ENCODE measurements at places on chromosomes 16 and 17.

GRCh38 chr16:49674351-49674851 lies 181.5 kb downstream of the ZNF423 start:
- no peak for DNase-seq

DNA sequence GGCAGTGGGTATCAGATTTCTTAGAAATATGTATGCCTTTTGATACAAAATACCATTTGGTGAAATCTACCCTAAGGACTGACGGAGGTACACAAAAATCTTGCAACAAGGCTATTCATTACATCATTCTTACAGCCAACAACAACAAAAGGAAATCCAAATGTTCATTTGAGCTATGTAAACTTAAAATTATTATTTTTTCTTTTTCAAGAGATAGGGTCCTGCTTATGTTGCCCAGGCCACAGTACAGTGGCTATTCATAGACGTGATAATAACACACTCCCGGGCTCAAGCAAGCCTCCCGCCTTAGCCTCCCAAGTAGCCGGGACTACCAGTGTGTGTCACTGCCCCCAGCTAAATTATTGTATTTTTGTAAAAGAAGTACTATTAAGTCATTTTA lies 9.0 kb downstream of the SRR start:
- DNase-seq = no peak

DNA sequence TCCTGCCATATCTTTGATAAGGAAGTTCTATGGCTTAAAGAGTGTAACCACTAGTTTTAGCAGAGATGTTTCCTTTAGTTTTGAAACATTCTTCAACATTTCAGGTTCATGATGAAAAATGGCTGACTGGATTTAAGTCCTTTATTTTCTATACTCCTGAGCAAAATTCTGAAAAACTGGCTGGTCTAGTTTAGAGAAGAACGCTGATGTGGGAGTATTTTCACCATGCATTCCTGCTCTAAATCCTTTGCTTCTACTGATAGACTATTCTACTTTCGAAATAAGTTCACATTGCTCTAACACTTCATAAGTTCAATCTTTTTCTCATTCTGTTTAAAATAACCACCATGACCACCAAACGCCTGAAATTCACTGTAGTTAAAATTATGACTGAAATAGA lies 281.9 kb downstream of the FTO start:
- DNase-seq = no peak

- DNase-seq = no peak
Observed at GRCh38 chr17:81256616-81257015, 17.5 kb downstream of the NDUFAF8 start.

GRCh38 chr16:50925758-50926357 lies 184.0 kb downstream of the CYLD start:
- DNase-seq = no peak

- DNase-seq = no peak
Observed at GRCh38 chr16:89402962-89403361, 87.4 kb downstream of the ANKRD11 start.

DNA sequence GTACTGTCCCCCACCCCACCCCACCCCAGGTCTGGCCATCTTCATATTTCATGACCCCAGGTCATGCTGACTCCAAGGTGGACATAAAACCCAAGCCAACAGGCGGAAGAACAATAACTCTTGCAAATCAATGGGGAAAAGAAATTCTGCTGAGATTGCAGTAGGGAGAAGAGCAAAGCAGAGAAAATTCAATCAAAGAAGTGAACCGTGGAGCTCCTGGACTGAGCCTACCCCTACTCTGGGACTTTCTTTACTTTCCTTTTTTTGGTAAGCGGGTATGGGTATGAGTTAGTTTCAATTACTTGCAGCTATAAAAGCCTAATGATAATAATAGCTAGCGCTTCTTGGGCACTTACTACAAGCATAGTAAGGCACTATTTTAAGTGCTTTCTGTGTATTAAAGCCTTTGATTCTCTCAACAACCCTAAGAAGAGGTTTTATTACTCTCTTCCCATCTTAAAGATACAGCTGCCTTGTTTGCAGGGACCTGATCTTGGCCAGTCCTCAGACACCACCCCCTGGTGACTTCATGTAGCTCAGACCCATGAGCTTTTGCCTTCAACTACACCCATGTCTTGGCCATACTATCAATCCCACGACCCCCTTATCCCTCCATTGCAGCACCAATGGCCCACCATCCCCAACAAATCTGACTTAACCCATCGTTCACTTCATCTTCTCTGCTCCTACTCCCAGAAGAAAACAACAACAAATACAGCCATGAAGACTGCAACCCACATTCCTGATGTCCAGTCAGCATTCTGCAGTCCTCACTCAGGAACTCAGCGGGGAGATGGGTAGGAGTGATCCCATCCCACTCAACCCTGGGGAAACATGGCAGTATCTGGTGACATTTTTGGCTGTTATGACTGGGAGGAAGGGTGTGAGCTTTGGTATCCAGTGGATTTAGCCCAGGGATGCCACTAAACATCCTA lies 4.4 kb downstream of the GGA2 start:
- DNase-seq = no peak

DNA sequence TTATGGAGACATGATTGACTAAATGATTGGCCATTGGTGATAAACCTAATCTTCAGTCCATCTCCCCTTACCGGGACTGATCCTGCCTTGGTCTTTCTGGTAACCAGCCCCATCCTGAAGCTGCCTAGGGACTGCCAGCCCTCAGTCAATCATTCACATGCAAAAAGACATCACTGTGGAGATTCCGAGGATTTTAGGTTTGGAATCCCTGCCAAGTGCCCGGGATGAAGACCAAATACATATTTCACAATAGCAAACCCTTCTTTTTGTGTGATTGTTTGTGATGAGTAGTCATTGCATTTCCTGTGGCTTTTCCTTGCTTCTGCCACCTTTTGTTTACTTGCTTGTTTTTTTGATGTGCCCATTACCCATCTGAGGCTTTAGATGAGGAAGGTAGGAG lies 44.0 kb downstream of the EPN2 start:
- DNase-seq = no peak

GRCh38 chr16:78230832-78231231 lies 131.4 kb downstream of the WWOX start:
- DNase-seq = no peak

- no peak for DNase-seq
Observed at GRCh38 chr16:56300242-56300623, 108.9 kb downstream of the GNAO1 start.

DNA sequence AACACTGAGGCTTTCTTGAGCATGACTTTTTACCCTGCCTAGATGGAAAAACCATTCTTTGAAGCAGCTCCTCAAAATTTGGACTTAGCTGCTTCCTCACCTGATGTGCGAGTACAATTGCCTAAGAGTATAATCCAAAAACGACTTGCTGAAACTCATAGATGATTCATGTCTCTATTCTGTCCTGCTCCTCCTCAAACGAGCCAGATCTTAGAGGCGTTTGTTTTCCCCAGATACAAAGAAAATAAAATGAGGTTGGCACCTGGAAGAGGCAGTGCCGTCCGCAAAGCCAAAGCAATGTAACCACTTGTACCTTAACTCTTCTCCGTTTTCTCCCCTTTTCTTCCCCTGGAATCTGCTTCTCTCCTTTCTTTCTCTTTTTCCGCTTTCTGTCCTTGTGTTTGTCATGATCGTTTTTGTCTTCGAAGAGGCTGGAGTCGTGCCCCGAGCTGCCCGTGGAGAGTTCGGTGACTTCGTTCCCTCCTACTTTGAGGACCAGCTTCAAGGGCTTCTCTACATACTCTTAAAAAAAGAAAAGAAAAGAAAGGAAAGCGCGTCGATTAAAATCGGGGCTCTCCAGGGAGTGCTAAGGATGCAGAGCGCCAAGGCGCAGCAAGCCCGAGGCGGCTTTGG lies 895 bp downstream of the BRD7 start:
- DNase-seq = no peak

DNA sequence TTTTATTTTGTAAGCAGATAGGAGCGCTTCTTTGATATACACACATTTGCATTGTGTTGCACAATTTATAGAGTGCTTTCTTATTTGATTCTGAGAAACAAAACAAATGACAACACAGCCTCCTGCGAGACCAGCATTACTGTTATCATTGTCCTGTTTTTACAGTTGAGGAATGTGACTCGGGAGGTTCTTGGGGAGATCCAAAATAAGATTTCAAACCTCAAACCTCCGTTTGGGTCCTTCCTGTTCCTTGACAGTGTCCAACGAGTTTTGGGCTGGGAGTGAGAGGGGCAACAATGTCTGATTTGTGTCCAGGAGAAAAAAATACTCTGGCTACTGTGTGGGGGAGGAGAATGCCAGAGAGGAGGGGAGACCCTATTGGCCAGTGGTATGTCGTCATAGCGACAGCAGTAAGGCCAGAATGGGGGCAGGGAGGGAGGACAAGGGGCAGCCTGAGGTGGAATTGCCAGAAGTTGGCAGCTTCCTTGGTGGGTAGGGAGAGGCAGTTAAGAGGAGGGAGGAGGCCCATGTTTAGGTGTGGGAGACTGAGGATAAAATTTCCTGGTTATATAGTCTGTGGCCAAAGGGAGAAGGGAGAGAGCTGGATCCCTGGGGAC lies 45.5 kb downstream of the TMEM132E start:
- no peak for DNase-seq

- DNase-seq = no peak
Observed at GRCh38 chr17:48993951-48994350, 3.2 kb upstream of the IGF2BP1 start.

DNA sequence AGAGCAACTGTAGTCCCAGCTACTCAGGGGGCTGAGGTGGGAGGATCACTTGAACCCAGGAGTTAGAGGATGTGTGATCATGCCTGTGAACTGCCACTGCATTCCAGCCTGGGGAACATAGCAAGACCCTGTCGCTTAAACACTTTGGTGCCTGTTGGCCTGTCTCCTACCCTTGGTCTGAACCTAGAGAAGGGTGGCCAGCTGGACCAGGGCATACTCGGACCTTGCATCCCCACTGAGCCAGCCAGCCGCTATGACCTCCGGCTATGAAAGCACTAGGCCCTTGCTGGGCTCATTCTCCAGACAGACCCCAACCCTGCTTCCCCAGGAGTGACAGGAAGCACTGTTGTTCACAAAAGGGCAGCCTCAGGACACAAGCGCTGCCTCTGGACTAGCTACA lies 4.6 kb downstream of the IFT20 start:
- DNase-seq = no peak

DNA sequence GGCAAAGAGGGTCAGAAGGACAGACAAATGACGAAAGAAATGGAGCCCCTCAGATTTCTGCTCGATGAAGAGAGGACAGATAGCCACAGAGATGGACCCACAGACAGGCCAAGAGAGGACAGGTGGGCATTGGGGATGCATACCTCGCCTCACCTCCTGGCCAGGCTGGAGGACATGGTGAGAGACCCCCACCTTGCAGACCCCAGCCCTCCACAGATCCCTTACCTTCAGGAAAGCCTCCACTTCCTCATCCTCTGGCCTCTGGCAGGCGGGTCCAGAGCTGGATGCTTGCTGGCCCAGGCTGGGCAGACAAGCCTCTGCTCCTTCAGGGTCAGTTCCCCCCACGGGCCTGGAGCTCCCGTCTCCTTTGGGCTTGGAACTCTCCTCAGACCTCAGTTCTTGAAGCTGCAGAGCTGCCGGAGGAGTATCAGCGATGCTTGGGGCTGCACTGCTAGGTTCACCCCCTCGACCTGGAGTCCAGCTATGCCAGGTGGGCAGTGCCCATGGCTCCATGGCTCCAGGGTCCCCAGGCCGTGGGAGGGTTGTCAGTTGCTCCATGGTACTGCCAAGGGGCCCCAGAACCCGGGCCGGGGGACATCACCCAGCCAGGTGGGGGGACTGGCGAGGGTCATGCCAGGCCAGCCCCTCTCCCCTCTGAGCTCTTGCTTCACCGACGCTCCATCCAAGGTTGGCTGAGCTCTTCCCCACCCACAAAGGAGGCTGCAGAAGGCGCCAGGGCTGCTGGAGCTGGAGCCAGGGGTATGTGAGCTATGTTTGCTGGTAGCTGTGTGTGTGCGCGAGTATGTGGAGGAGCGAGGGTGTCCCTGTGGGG lies 1.0 kb downstream of the TSPOAP1 start:
- DNase-seq = no peak

- no peak for DNase-seq
Observed at GRCh38 chr16:50369133-50369804, 481 bp upstream of the BRD7 start.

- no peak for DNase-seq
Observed at GRCh38 chr17:65332779-65333178, 195.6 kb downstream of the RGS9 start.

- no peak for DNase-seq
Observed at GRCh38 chr17:6306820-6307219, 128.1 kb downstream of the AIPL1 start.

GRCh38 chr16:9124908-9125584 lies 33.6 kb downstream of the HAPSTR1 start:
- DNase-seq = no peak

- no peak for DNase-seq
Observed at GRCh38 chr16:77594799-77595596, 127.3 kb upstream of the NUDT7 start.

- peak; percentile 6 for DNase-seq
Observed at GRCh38 chr17:28118362-28118761, 75.9 kb downstream of the NLK start.

- peak; percentile 53 for DNase-seq
Observed at GRCh38 chr17:78993241-78993956, 13.7 kb upstream of the LGALS3BP start.

- no peak for DNase-seq
Observed at GRCh38 chr16:49793244-49793643, 62.7 kb downstream of the ZNF423 start.

DNA sequence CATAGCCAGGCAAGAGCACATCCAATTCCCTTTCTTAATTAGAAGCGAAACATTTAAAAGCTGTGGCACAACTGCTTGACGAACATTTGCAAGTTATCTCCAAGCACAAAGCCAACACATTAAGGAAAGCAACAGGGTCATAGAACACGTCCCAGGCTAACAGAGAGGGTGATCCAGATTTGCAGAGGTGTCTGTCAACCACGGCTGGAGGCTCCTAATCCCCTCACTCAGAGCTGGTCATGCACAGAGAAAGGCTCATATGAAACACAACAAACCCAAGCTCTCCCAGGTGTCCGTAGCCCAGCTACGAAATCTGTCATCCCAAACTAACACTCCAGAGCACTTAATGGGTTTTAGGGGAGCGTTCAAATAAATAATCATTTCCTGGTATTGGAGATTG lies 276.1 kb downstream of the SLC39A11 start:
- DNase-seq = no peak

DNA sequence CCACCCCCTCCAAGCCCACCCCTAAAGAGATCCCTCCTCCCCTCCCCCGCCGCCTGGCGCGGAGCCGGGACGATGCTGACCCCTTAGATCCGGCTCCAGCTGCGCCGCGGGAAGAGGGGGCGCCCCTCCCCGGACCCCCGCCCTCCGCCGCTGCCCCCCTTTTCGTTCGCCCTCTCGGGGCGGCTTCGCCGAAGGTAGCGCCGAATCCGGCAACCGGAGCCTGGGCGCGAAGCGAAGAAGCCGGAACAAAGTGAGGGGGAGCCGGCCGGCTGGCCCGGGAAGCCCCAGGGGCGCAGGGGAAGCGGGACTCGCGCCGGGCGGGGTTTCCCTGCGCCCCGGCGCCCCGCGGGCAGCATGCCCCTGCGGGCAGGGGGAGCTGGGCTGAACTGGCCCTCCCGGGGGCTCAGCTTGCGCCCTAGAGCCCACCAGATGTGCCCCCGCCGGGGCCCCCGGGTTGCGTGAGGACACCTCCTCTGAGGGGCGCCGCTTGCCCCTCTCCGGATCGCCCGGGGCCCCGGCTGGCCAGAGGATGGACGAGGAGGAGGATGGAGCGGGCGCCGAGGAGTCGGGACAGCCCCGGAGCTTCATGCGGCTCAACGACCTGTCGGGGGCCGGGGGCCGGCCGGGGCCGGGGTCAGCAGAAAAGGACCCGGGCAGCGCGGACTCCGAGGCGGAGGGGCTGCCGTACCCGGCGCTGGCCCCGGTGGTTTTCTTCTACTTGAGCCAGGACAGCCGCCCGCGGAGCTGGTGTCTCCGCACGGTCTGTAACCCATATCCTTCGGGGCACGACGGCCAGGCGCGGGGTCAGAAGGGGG lies 623 bp downstream of the CACNA1G start:
- DNase-seq = no peak
